ENCODE measurements at places on chromosomes 3 and 15.

- no peak for DNase-seq
Observed at GRCh38 chr15:37291920-37292319, 191.6 kb upstream of the MEIS2 start.

GRCh38 chr15:50750227-50750705, 15.2 kb downstream of the SPPL2A start:
- no peak for DNase-seq

GRCh38 chr3:106710596-106710995, 666.6 kb upstream of the CCDC54 start:
- DNase-seq, result no peak

GRCh38 chr3:132196113-132196512, 121.1 kb upstream of the ACP3 start:
- no peak for DNase-seq

DNA sequence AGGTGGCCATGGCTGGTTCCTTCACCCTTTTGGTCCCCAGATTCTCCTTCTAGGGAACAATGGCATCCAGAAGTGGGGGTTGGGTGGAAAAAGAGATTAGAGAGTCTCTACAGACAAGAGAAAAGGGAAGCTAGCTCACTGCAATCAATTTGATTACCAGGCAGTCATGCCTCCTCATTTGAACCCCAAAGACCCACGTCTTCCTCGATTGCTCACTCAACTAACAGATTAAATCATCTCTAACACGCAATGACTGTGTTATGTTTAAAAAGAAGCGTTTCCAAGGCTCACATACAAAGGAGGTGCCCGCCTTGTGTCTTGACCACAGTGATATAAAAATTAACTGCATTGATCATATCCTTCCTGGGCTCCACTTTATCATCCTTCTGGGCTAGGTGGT, 57.6 kb downstream of the BHLHE40 start:
- no peak for DNase-seq

GRCh38 chr3:145294572-145294971, 866.4 kb downstream of the PLOD2 start:
- no peak for DNase-seq

DNA sequence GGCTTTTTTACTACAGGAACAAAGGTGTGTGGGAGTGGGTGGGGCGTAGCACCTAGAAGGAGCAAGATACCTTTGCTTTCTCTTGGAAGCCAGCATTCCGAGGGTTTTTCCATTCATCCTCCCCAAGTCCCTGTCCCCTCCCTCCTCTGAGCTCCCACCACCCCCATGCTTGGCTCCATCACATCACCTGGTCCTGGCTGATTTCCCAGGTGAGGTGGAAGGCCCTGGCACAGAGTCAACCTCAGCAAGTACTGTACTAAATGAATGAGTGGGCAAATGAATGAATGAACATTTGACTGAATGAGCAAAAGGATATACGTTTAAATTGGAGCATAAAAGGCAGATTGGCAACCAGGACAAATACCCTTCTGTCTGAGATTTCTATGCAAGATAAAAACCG, 45.4 kb downstream of the DZIP1L start:
- DNase-seq, result no peak

DNA sequence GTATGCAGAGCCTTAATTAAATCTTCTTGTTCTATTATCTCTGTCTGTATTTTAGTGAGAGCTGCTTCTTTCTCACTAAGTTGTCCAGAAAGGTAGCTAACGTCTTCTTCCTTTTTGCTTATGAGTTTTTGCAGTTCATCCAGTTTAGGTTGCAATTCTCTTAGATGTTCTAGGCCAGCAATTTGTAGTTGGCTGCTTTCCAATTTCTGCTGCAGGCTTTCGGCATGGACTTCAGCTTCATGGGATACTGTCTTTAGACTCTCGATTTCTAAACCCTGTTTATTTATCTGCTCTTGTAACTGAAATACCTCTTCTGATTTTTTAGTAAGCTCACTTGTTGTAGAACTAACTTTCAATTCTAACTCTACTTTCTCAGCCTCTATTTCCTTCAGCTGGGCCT, 35.5 kb upstream of the HCLS1 start:
- no peak for DNase-seq

- peak; percentile 45 for DNase-seq
Observed at GRCh38 chr15:70137967-70138366, 40.2 kb upstream of the TLE3 start.
